Pons (tissue), 1 donor: ENCODE measurements at places on chromosomes 16 and 17.

GRCh38 chr17:15480204-15480603 is 12.8 kb upstream of the CDRT4 start:
- DNase-seq: no peak

- no peak for DNase-seq
Observed at GRCh38 chr16:58709333-58709732, 24.8 kb upstream of the SLC38A7 start.

DNA sequence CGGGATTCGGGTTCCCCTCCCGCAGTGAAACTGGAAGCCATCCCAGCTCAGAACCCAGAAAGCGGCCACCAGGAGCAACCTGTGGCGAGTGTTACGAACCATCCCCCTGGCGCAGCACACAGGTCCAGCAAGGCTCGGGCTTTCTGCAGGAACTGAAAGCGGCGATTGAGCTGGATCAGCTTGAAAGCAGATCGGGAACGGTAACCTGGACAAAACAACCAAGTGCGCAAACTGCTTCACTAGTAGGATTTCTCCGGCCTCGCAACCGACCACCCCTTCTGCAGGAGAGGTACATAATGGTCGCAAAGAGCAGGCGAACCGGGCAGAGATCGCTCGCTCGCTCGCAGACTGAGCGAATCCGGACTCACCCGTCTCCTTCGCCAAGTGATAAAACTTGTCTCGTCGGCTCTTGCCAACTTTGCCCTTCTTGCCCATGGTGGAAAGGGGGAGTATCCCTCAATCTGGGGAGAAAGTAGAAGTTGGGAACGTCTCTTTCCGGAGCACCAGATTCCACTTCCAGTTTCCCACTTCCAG is 696 bp upstream of the PSMC5 start:
- DNase-seq: no peak

GRCh38 chr17:34171245-34171818 is 83.8 kb upstream of the CCL2 start:
- peak; percentile 46 for DNase-seq

GRCh38 chr16:66434619-66435430 is 7.7 kb downstream of the BEAN1 start:
- no peak for DNase-seq

DNA sequence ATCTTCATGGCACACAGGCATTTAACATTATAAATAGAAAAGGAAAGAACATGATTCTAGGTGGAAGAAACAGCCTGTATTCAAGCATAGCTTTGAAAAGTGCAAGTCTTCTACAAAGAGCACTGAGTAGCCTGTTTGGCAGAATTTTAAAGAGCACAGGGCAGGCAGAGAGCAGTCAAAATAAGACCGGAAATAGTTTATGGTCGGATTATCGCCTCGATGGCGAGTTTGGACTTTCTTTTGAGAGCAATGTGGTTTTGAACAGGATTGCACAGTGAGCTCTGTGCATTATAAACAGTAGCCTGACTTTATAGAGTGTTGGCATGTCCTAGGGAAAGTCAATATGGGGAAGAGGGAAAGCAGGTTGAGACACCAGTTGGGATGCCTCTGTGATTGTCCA is 6.2 kb upstream of the TMEM100 start:
- no peak for DNase-seq

DNA sequence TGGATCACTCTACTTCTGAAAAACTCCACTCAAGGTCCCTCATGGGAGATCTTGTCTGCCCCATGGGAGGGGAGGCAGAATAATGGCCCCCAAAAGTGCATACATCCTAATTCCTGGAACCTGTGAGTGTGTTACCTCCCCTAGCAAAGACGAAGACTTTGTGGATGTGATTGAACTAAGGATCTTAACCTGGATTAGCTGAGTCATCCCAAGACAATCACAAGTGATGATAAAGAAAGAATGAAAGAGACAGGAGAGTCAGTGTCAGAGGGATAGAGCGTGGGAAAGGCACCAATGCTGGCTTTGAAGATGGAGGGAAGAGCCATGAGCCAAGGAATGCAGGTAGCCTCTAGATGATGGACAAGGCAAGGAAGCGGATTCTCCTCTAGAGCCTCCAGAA is 374.7 kb upstream of the DYNLRB2 start:
- no peak for DNase-seq

- no peak for DNase-seq
Observed at GRCh38 chr17:21082001-21082436, 39.2 kb upstream of the USP22 start.

DNA sequence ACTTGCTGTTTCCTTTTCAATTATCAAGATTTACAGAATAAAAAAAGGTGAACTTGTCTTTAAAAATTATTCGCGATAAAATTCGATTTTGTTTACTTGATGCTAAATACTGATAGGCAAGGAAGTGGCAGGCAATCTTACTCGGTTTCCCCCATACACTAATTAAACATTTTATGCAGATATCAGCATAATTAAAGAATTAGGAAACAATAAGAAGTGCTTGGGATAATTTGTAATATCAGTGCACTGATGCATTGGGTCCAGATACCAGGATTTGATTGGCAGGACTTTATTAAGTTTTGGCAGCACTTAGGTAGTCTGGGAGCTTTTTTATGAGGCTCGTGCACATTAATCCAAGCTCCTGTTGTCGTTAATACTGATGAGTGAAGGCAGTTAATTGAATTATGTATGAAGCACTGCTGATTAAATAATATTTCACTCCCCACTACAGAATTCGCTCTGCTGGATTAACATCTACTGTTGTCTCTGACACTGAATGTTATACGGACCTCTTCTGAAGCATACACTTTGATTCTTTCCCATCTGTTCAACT is 165.6 kb downstream of the CA10 start:
- DNase-seq: no peak

DNA sequence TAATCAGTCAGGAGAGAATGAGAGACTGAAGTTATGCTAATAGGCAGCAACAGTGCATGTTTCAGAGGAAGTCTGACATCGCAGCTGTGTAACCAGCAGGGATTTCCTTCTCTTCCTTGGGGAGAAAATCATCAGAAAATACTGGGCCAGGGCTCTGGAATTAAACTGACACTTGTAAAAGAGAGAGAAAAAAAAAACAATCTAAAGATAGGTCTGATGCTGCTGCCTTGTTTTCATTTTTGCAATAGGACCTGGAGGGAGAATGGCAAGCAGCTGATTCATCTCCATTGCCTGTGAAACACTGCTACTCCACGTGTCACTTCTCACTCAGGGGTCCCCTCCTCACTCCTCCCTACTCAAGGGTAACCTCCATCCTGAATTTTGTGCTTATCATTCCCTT is 17.7 kb upstream of the CORO6 start:
- no peak for DNase-seq

GRCh38 chr17:49991409-49991808 is 3.6 kb downstream of the DLX3 start:
- DNase-seq: no peak

DNA sequence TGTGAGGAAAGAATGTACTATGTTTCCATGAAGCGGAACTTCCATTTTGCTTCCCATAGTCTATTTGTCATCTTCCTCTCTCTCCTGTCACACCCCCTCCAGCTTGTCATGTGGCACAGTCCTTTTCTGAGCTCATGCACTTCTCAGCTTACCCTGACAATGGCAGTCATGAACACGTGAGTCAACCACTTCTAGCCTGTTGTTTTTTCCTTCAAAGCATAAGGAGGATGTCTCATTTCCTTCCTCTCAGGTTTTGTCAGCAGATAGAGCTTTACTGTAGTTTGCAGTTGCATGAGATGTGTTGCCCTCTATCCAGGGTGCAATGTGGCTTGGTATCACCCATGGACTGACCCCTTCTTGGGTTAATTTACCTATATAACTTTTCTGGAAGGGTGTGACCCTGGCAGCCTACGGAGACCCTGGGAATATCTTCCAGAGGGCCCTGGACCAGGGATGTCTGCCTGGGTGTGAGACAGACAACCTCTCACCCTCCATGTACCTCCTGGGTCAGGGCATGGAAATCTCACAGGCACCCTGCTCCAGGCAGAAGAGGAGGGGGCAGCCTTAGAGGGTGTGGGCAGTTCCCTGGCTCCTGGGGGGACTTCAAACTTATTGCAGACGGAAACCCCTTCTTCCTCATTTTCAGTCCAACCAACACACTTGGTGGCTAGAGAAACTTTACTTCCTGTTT is 4.0 kb upstream of the ZNF267 start:
- DNase-seq: peak; percentile 93

- DNase-seq: peak; percentile 65
Observed at GRCh38 chr17:3792481-3792880, 8.5 kb downstream of the ITGAE start.

DNA sequence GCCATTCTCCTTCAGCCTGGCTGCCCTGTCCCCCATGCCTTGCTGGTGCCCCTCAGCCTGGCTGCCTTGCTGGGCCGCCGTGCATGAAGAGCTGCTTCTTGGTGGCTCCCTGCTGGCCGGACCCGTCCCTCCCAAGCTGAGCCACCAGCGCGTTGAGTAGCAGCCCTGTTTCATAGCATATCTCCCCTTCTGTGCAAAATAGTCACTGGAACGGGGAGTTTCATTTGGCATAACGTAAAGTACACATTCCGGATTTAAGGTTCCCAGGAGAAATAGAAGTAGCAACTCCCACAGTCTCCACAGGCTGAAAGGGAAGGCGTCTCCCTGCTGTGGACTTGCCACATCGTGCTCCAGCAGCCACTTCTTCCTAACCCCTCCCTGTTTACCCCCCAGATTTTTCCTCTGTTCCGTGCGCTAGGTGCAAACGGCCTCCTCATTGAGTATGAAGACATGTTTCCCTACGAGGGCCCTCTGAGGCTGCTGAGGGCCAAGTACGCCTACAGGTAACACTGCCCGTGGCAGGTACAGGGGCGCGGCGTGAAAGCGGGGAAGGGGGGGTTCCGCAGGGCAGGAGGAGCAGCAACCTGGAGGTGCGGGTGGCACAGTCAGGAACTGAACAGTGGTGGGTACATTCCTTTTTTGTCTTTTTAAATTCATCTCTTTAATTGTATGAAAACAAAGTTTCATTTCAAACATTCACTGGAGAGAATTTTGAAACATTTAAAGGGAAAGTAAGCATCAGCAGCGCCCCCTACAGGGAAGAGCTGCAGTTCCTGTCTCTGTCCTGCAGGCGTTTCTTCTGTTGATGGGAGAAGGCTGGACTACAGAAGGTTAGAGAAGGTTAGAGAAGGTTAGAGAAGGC is 5.8 kb upstream of the OGFOD3 start:
- DNase-seq: no peak
